GDM1 (cell line): ENCODE measurements at places on chromosomes 4 and X.

DNA sequence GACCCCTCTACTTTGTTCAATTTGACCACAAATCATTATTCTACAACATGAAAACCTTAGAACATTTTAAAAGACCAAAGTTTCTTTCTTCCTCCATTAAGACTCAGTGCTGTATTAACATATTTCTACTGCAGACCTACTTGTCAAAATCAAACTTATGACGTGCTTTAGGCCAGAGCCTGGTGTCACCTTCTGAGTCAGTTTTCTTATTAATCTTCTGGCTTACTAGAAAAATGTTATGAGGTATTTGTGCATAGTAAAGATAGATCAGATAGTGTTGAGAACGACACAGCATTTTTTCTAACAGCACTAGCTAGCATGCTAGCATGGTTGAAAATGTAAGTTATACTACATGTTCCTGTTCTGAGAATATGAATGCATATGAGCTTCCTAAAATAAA, 333.6 kb upstream of the FAM241A start:
- no peak for DNase-seq

DNA sequence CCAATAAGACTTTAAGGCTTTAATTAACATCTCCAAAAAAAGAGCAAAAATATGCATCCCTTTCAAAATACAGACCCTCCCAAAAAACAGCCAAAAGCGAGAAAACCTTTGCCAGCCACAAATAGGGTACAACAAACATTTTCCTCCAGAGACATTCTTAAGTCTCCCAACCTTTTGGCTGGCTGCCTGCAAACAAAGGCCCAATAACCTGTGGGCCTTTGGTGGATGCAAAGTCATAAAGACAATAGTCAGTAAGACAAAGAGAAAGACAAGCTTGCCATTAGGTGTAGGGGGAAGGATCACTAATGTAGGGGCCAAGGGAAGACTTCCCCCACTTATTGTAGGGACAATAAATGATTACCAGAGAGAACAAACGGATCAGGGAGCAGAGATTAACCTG, 215.5 kb upstream of the ZFP42 start:
- DNase-seq, result no peak

- no peak for DNase-seq
These were observed 53.1 kb downstream of the USP11 start for GRCh38 chrX:47285836-47286320.

DNA sequence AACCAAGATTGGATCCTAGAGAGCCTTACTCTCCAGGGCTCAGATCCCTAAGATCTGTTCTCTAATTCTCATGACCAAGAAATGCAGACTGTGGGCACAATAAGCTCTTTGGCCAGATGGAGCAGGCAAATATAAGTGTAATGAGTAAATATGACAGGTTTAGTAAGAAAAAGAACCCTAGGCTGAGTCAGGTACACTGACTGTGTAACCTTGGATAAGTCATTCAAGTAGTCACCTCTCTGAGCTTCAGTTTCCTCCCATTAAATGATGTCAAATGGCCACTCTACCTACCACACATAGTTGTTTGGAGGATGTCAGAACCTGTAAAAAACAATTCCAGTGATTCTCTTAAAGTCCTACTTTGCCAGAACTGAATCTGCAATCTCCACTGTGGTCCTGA, 8.3 kb upstream of the EDA start:
- DNase-seq, result no peak

GRCh38 chr4:105558277-105558676, 5.9 kb downstream of the ARHGEF38 start:
- no peak for DNase-seq

- DNase-seq, result no peak
These were observed 38.1 kb downstream of the AMOT start for GRCh38 chrX:112802541-112802940.

DNA sequence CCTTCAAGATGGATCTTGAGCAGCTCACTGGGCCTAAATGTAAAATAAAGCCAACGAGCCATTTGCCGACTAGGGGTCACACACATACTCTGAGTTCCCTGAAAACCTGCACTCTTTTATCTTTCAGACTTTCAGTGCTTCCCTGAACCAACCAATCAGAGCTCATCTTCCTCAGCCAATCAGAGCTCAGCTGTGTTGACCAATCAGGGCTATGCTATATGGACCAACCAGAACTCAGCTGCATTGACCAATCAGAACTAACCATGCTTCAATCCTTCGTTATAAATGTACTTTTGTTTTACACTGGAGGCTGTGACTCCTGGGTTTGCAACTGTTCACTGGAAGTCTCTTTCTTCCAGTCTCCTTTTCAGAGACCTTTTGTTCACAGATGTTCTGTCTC, 19.3 kb downstream of the SLC25A53 start:
- no peak for DNase-seq

DNA sequence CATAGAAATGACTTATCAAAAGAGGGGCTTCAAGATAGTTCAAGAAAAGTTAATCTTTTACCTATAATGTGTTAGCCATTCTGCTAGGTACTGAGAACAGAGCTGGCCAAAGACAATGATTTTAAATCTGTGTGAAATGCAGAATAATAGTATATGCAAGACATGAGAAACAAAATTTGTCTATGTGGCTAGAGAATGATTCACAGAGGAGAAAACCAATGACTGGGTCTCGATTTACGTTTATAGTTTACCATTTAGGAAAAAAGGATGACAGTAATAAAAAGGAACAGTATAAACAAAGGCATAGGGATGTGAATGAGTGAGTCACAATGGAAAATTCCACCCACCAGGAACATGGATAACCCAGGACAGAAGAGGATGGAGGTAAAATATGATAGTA, 31.9 kb downstream of the NPFFR2 start:
- no peak for DNase-seq

GRCh38 chr4:67396008-67396407, 149.3 kb downstream of the CENPC start:
- DNase-seq, result no peak

GRCh38 chr4:128603081-128603480, 206.4 kb upstream of the JADE1 start:
- DNase-seq, result no peak

- DNase-seq, result no peak
These were observed 34.4 kb upstream of the ANXA3 start for GRCh38 chr4:78517050-78517652.
